ENCODE measurements at places on chromosomes 3 and 15.
A peak's percentile ranks its signal among the peaks of the same experiment; 100 is the strongest.

- DNase-seq: no peak
These were observed 263.5 kb downstream of the NFKBIZ start for GRCh38 chr3:102112704-102113230.

DNA sequence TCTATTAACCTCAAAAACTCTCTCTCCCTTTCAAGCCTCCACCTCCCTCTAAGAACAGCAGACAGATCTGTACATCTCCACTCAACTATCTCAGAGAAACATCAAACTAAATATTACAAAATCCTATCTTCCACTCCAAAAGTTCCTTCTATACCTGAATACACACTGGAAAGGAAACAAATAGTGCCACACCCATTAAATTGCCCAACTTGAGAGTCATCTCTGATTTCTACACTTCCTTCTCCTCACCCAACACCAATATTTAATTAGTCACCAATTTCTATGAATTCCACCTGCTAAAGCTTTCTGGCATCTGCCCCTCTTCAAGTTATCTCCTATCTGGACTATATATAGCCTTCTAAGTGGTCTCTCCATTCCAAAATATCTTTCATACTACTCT, 65.8 kb downstream of the PEAK1 start:
- DNase-seq: no peak

GRCh38 chr3:1447452-1447851, 354.6 kb downstream of the CNTN6 start:
- no peak for DNase-seq

GRCh38 chr3:117874028-117874690, 1160.5 kb downstream of the IGSF11 start:
- DNase-seq: no peak

GRCh38 chr15:90239371-90239770, 5.4 kb downstream of the GDPGP1 start:
- no peak for DNase-seq

- DNase-seq: no peak
These were observed 10.8 kb downstream of the SHISA5 start for GRCh38 chr3:48493203-48493501.

GRCh38 chr3:64163755-64164148, 61.5 kb downstream of the PRICKLE2 start:
- DNase-seq: no peak

DNA sequence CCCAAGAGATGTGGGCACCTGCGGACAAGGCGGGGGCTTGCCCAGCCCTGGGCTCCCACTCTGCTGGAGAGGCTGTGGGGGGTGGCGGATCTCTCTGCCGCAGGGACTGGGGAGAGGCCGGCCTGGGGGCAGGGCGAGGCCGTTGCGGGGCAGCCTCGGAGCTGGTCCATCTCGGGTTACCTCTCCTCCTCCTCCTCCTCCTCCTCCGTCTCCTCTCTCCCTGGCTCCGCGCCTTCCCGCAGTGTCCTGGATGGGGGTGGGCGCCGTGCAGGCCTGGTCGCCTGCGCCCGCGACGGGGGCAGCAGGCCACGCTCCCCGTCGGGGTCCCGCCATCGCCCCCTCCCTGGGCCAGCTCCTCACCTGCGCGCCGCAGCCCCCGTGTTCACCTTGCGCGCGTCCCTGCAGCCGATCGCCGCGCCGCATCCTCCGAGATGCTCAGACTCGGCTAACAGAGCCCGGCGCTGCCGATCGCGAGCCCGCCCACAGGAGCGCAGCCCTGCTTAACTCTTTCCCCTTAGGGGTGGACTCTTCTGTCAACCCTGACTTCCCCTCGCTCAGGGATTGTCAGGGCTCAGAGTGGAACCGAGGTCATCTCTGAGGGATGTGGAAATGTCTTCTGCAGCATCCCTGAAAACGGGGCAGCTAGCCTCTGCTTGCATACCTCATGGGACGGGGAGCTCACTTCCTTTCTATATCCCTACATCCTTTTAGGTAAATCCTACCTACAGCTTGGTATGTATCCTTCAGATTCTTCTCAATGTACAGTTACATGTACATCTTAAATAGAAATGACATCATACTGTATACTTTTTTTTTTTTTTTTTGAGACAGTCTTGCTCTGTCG, at the start of gene PRRT3:
Gene PRRT3, minus strand, starts transcription at position 447 of the 844 bp plus-strand sequence. CDS start 2,293 bp downstream, outside the sequence.
- DNase-seq: peak; percentile 33

- DNase-seq: no peak
These were observed 28.6 kb downstream of the FAM174B start for GRCh38 chr15:92627014-92627413.

DNA sequence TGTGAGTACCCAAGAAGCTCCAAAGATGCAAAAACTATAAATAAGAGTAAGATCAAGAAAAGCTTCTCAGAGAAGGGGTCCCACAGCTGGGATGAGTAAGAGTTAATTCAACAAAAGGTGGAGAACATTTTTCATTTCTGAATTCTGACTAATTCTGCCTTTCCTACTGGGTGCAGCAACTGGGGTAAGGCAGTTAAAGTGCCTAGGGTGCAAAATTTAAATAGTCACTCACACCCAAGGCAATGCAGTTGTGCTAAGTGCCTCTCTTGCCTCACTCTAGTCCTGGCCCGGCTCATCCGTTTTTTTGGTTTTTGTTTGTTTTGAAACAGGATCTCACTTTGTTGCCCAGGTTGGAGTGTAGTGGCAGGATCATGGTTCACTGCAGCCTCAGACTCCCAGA, 240.2 kb downstream of the TP63 start:
- no peak for DNase-seq

GRCh38 chr3:140152851-140153639, 218.1 kb downstream of the CLSTN2 start:
- DNase-seq: no peak

- DNase-seq: no peak
These were observed 115.9 kb downstream of the CBLB start for GRCh38 chr3:105752791-105753415.

- no peak for DNase-seq
These were observed 80.6 kb upstream of the FOXB1 start for GRCh38 chr15:59923508-59923907.

DNA sequence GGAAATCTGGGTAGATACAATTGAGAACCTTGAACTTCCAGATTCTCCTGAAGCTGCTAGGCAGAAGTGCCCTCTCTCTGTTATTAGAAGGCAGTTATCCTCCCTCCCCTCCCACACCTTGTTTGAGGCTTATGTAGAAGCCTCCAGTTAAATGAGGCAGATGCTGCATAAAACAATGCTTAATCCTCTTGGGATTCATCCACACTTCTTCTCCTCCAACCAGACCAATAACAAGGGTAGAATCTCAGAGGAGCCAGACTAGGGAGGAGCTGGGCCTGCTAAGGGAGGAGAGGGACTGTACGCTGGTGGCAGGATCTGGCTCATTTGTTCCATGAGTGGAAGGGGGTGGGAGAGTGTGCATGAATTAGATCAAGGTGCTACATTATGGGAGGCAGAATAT, 88.3 kb upstream of the PRR23C start:
- peak; percentile 16 for DNase-seq

DNA sequence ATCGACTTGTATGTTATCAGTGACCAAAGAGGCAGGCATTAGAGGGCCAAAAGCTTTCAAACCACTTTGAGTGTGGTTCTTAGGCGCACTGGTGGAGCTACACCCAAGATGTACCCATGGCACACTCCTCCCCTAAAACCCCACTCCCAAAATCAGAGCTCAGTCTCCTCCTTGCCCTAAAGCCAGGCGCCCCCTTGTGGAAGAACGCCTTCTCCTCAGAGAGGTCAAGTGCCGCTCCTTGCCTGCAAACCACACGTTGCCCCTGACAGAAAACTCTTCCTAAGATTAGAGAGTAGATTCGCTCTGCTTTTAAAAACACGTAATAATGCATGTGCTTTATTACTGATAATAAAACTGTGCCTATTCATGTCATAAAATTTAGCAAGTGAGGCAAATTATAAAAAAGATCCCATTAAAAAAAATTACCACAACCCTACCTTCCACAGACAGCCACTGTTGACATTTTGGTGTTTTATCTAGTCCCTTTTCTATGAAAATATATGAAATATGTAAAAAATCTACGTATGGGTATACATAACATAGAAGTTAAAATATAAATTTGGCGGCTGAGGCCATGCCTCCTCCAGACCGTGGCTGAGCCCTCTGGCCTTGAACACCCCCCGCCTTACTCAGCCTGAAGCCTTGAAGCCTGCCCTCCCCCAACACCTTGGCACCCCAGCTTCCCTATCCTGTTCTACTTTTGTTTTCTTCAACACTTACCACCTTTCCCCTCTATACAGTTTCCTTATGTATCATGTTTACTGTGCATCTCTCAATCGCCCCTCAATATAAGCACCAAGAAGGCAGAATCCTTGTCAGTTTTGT, 33.5 kb downstream of the BCL2L10 start:
- peak; percentile 54 for DNase-seq

DNA sequence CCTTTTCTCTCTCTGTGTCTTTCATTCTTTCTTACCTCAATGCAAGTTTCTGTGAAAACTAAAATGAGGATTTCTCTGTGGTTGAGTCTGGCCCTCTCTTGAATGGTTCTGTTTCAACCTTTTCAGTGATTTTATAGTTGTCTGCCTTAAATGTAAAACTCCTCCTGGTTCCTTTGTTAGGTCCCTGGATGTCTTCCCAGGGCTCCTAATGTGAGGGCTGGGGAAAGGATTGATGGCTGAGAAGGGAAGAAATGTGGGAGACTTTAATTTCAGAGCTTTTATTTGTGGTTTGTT, 90.6 kb upstream of the GRM7 start:
- DNase-seq: no peak

GRCh38 chr15:57259568-57260040, 116.7 kb upstream of the CGNL1 start:
- peak; percentile 98 for DNase-seq

- no peak for DNase-seq
These were observed 91.7 kb downstream of the APBA2 start for GRCh38 chr15:28977377-28978010.

GRCh38 chr3:126402666-126403302, 8.1 kb downstream of the CFAP100 start:
- no peak for DNase-seq

DNA sequence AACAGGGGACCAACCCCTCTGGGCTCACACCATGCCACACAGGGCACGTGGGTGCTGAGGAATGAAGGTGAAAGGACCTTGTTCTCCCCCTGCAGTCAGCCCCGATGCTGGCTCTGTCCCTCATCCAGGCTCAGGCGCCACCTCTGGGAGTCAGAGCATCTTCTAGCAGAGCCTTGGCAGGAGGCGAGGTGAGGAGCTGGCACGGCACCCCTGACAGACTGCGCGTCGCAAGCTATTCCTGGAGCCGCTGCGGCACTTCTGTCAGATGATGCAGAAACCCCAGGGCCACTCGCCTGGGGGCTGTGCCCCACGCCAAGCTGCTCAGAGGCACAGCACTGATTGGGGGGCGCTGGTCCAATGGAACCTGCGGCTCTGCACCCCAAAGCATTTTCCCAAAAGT, 62.0 kb downstream of the MGLL start:
- no peak for DNase-seq

DNA sequence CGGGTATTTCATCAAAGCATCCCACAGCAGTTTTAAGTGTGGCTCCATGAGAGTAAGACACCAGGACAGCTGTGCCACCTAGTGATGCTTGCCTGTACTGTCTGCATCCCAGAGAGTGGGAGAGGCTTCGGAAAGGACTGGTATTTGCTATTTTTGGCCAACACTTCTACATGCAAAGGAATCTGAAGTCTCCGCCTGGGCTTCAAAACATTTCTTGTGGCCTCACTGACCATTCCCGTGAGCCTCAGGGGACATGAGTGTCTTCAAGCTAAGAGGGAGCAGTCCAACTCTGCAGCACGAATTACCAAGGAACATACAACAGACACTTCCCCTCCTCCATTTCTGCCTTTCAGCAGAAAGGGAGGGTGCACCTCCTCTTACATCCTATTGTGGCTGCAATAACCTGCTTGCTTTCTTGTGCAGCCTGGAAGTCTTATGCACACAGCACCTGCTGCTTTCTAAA, 177.5 kb downstream of the RORA start:
- peak; percentile 8 for DNase-seq

DNA sequence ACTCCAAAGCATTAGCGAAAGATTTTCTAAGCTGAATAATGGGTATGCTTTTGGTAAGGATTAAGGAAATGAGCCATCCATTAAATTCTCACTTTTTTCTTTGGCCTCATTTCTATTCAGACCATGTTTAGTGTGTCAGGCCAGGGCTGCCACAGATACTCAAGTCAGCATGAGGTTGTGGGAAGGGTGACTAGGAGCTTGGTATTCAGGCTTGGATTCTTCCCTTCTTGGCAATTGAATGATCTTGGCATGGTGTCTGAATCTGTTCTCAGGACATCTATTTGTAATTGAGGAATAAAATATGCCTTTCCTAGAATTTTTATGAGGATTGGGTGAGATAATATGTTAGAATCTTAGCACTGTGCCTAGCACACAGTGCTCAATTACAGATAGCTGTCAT, 11.2 kb downstream of the CCNB2 start:
- DNase-seq: no peak

DNA sequence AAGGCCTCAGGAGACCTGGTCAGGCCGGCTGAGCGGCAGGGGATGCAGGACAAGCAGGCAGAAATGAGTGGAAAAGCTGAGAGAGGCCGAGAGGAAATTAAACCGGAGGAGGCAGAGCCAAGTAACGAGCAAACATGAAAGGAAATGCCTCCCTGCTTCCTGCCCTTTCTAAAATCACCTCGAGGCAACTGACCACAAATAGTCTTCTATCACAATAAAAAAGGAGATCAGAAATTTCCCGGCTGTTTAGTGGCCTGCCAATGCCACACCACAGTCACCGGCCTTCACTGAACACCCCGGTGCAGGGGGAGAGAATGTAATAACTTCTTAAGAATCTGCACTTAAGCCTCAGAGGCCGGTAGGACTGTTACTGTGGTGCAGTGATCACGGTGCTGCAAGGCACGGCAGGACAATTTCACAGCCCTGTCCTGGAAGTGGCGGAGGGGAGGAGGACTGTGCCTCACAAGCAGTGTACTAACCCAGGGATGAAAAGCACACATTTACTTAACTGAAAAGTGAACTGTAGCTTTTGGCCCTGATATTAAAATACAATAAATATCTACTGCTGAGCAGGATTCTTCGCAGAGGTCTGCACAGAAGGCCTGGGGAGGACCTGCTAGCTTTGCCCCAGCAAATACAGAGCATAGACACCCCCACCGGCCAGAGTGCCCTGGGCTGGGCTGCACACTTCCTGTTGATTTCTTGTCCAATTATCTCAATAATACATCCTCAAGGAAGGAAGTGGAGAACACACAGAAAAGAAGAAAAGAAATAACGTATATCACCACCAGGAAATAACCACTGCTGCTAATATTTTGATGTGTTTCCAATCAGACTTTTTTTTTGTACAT, 183.5 kb upstream of the NSMCE3 start:
- no peak for DNase-seq

DNA sequence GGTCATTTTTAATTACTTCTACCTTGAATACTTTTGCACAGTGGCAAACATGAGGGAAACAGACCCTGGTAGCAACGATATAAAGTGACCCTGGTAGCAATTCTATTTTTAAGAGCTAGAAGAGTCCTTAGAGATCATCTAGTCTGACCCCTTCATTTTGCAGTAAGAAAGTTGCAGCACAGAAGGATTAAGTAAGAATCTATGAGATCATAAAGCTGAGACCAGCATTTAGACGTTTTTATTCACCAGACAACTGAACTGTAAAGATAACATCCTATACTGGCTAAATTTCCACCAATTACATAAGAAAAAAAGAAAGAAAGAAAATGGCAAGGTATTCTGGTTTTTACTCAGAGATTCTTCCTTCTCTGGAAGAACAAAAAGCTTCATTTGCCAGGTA, 49.9 kb downstream of the LRRFIP2 start:
- DNase-seq: no peak

GRCh38 chr15:67340630-67341029, 86.0 kb downstream of the IQCH start:
- no peak for DNase-seq
